Left hindlimb (tissue), 1 donor: ENCODE measurements at places on chromosomes 2 and 18.

- DNase-seq, result no peak
Measured at GRCh38 chr2:119482481-119483394, 41.5 kb downstream of the SCTR start.

DNA sequence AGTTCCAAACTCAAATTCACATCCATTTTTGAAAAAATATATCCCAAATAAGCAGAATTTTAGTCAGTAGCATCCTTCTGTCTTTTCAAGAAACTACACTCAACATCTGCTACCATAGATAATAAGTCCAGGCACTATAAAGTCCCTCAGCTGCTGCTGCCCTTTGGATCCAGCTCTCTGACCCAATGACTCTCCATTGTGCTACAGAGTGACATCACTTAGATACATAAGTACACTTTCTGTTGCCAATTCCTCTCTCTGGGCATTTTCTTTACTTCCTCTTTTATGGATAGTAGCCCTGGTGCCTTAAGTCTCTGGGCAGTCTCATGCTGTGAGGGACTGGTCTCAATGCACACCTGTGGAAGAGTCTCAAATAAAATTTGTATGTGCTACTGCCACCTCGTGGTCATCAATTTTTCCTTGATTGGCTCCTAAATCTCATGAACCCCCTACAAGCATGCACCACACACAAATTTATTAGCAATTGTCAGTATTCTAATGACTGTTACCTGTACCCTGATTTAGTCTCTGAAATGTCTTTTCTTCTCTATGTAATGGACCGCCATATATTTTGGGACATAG is 219.2 kb downstream of the LRP1B start:
- no peak for DNase-seq

DNA sequence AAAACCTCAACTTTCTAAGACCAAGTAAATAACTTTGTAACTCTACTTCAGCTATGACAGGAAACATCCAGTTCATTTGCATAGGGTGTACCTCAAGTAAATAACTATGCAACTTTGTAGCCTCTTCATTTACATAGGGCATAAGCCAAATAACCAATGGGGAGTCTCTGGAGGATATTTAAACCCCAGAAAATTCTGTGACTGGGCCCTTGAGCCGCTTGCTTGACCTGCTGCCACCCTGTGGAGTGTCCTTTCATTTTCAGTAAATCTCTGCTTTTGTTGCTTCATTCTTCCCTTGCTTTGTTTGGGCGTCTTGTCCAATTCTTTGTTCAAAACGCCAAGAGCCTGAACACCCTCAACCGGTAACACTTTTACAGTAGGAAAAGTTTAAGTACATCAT is 1112.7 kb upstream of the NRXN1 start:
- no peak for DNase-seq

DNA sequence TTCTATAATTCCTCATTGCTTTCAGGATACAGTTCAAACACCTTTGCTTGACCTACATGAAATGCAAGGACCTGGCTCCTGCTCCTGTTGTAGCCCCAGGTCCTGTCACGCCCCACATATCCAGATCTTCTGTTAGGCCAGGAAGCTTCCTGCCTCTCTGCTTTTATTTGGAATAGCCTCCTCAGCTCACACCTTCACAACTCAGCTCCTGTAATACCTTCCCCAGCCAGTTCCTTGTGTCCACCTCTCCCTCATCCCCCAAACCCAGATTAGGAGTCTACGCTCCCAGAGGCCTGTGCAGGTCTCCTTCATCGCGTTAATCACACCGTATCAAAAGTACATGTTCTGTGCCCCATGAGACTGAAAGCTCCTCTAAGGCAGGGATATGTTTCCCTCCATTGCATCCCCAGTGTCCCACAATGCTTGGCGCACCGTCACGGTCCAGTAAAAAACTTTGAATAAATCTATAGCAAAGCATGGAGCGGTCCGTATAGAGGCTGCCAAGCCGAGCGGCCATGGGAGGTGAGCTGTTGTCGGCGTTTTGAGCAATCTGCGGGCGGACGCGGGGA is 371 bp downstream of the MDH1B start:
- DNase-seq, result no peak

DNA sequence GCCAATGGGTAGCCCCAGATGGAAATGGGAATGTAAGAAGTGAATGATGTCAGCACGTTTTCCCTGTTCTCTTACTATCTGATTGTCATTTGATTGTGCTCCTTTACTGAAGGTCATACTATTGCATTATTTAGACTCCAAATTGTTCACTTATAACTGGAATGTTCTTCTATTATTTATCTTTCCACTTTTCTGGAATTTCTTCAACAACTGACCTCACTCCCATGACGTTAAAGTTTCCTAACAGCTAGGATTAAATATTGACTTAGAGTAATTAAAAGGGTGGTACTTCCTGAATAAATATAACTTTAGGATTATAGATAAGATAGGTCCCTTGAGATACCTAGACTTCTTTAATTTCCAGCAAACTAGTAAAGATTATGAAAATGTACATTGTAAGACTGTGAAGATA is 10.9 kb upstream of the GULP1 start:
- no peak for DNase-seq

- DNase-seq, result no peak
Measured at GRCh38 chr18:66534110-66534509, 69.8 kb downstream of the CDH19 start.

- no peak for DNase-seq
Measured at GRCh38 chr18:38909972-38910371, 1344.4 kb upstream of the CELF4 start.

- DNase-seq, result no peak
Measured at GRCh38 chr2:62871506-62871905, 166.0 kb downstream of the EHBP1 start.

DNA sequence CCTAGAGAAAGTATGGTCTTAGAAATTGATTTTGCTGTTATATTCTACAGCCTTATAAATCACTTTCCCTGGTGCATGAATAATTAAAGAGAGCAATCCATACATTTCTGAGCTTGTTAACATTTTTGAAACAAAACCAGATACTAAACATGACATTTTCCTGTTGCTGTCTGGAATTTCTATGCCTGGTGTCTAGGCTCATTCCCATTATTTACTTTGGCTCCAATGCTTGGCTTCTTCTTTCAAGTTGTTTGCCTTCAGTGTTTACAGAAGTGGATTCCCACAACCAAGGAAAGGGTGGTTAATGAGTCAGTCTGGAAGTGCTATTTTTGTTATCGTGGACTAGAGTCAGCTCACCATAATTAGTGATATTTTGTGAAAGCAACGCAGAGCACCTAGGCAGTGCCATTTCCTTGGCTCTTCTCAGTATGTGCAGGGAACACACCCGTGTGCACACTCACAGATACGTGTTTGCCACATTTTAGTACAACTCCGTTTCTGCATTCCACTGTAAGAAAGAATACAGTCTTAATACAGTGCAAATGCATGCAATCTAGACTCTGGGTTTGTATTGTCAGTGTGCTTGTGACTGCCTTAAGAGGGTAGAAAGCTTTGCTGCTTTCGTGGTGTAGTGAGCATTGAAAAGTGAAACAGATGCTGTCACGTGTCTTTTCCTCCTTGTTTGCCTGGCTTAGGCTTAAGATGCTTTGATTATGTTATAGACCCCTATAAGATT is 185.0 kb upstream of the RASGRP3 start:
- DNase-seq, result no peak

DNA sequence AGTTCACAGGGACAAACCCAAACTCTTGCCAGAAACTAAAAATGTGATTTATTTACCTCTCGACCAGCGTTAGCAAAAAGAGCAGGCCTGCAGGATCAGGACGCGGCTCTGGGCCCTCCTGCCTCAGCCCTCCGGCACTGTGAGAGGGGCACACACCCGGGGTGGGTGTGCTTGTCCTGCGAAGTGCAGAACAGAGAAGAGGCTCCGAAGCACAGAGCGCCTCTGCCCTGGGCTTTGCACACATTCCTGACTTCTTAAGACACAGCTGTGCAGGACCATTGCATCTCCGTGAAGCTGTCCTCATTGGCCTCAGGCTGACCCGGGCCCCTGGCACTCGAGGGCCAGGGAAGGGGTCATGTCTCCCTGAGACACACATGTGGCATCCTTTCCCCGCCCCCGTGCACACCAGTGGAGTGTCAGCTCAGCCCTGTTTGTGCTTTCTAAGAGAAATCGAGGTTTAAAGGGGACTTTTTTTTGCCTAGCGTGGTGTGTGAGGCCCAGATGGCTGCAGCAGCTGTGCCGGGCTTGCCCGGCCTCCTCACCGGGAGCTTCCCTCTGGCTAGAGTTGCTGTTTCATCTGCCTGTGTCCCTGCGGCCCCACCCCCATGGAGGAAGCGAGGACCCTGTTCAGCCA is 9.9 kb upstream of the NFATC1 start:
- DNase-seq, result peak; percentile 29

GRCh38 chr2:195212586-195212985 is 444.4 kb upstream of the SLC39A10 start:
- no peak for DNase-seq

DNA sequence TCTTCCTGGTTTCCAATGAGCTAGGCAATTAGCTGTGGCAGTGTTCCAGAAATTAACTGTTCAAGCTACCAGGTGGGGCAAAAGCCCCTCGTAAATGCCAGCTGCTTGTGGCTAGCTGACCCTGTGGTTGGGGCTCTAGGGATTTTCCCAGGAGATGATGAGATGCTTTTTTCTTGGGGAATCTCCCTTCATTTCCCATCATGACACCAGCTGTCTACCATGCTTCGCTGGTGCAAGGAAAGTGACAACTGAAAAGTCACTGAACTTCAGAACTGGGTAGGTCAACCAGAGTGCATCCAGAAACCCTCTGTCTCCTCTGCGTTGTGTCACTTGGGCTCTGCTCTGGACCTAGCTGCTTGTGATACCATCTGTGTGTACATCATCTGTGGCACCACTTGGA is 386.5 kb upstream of the DCC start:
- DNase-seq, result no peak

- no peak for DNase-seq
Measured at GRCh38 chr2:192413812-192414681, 219.3 kb upstream of the TMEFF2 start.

GRCh38 chr18:5287854-5288253 is 7.7 kb downstream of the ZBTB14 start:
- DNase-seq, result no peak

DNA sequence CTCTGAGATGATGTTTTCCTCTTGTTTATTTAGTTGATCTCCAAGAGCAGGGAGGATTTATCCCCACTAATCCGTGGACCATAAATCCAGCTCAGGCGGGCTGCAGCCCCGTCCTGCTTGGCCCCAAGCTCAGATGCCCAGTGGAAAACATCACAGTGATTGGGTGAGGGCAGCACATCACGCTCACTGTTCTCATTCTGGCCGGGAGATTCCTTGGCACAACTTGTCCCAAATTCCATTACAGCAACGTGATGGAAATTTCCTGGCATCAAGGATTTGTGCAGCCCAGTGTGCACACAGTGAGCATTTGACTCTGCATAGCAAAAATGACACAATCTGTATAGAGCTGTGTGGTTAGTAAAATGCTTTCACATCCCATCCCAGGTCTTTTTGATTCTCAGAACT is 96.8 kb downstream of the VAPA start:
- peak; percentile 86 for DNase-seq

GRCh38 chr2:235468978-235469655 is 24.7 kb upstream of the AGAP1 start:
- peak; percentile 39 for DNase-seq

- DNase-seq, result no peak
Measured at GRCh38 chr2:18910843-18911242, 321.5 kb upstream of the NT5C1B start.

- no peak for DNase-seq
Measured at GRCh38 chr2:152613235-152613634, 104.0 kb downstream of the PRPF40A start.

DNA sequence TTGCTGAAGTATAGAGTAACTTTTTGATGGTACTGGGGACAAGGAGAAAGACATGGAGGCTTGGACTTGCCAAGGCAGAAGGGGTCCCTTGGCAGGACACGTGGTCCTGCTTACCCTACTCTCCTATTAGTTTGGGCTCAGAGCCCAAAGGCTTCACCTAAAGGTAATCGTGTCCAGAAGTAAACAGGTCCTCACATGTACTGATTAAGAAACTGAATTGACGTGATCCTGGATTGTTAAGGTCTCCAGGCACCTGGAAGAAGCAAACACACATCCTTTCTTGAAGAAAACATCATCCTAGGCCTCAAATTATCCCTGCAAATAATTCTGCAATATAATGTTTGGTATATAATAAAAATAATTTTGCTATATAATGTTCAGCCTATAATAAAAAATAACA is 50.0 kb downstream of the DTNB start:
- DNase-seq, result no peak

- no peak for DNase-seq
Measured at GRCh38 chr18:7190547-7191156, 40.2 kb upstream of the LRRC30 start.
